Stimulated activated CD8-positive, alpha-beta memory T cell treated with anti-CD3 and anti-CD28 coated beads, Interleukin-7, amount 100 ng/mL, for 48 hours (primary cell): ENCODE measurements at places on chromosomes 3 and 15.

DNA sequence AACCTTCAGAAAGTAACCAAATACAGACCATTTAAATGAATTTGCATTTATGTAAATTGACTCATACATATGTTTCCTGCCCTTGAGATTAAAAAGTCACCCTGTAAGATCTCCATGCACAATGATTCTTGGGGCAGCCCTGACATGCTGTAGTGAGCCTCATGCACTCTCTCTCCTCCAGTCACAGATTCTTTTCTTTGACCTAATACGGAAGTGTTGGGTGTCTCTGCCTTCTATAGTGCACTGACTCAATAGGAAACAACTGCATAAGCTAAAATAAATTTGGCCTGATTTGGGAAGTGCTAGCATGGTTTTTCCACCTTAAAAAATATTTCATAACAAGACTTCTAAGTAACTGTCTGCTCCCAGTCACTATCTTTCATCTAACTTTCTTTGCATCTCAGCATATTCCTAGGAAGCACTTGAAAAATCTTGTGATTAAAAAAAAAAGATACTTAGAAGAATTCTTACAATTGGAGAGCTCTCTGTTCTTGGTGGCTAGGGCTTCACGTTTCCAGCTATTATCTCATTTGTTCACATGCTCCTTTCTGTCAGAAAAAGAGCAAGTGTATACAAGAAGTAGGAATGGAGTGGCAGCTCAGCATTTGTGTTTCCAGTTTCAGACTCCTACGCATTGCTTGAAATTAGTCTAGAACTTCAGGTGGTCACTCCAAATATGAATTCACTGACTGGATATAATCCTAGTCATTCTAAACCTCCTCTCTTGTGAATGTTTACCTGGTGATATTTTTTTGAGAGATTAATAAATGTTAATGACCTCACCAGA lies 207.9 kb upstream of the COL8A1 start:
- DNase-seq = no peak

GRCh38 chr15:97984157-97984556 lies 23.7 kb downstream of the ARRDC4 start:
- DNase-seq = no peak

DNA sequence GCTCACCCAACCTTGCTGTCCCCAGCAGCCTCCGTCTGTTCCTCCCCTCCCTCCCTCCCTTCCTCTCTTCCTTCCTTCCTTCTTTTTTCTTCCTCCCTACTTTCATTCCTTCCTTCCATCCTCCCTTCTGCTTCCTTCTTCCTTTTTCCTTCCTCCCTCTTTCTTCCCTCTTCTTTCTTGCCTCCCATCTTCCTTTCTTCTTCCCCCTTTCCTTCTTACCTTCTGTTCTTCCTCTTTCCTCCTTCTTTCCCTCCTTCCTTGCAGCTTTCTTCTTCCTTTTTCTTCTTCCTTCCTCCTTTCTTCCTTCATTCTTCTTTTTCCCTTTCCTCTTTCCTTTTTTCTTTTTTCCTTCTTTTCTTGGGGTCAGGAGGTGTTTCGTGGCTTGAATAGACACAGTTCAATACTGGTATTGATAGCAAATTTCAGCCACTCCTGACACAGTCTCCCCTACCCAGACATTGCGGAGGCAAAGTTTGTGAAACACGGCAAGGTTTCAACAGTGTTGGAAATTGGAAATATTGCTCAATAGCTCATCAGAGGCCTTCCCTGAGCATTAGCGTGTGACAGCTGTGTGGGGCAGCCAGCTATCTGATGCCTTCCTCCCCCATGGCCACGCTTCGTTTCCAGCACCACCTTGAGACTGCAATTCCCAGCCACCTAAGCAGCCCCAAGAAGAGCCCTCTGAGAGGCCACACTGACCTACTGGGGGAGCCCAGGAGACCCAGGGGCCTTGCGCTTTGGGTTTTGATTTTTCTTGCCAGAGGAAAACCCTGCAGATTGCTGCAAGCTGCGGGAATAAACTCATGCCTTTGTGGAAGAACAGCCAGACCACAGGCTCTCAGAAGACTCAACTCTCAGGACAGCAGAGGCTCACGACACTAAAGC lies 82.2 kb downstream of the KLF15 start:
- DNase-seq = no peak

DNA sequence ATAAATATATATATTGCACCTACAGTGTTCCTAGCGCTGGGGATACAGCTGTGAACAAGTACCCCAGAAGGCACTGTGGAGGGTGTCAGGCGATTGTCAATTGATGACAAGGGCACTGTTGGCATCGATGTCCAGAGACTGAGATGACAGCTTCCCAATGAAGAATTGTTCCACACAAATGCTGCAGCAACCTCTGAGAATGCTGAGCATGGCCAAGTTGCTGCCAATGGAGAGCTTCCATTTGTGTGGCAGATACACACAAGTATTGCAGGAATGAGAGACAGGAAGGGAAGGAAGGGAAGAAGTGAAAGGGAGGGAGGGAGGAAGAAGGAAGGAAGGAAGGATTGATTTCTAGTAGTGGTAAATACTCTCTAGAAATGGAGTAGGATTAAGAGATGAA lies 21.9 kb downstream of the LRTM1 start:
- DNase-seq = no peak

DNA sequence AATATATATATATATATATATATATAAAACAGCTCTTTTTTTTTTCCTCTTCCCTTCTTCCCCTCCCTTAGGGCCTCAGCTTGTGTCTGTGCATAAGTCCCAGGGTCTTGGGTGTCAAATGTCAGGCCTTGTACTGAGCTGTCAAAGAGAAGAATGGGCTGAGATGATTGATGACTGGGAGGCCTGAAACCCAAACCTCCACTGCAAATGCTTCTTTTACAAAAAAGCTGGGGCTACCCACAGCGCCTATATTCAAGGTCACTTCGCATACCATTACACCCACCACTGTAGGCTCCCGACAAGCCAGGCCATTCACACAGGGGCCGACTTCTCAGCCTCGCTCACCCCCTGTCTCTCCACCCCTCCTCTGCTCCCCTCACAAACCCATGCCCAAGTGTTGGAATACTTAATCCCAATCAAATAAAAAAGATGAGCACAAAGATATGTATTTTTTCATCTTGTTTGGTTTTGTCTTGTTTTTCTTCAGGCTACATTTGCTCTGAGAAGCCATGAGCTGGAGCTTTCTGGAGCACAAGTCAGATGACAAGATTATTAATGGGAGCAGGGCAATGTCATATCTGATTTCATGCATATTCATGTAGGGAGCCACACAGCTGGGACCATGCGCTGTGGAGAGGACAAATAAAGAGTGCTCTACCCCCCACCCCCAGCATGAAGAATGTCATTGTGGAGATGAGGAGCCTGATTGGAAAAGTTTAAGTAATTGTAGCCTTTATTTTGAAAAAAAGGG lies 614.4 kb upstream of the NR2F2 start:
- DNase-seq = no peak

GRCh38 chr15:69881302-69881670 lies 216.4 kb downstream of the TLE3 start:
- no peak for DNase-seq
